ENCODE measurements at places on chromosomes 4 and X.

DNA sequence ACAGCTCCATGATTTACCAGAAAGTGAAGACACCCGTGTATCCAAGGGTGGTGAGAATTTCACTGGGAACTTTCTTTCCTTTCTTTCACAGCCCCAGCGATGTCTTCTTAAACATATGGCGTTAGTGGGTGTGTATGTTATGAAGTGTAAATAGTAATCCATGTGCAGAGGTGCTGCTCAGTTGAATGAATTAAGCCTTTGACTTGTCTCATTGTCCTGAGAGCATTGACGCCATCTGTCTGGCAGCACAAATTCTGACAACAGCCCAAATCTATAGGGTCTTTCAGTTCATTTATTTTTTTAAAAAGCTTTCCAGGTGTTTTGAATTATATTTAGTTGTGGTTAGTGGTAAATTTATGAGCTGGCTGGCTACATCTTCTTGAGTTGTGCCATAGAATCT lies 69.4 kb downstream of the CLCN5 start:
- peak; percentile 11 for DNase-seq

DNA sequence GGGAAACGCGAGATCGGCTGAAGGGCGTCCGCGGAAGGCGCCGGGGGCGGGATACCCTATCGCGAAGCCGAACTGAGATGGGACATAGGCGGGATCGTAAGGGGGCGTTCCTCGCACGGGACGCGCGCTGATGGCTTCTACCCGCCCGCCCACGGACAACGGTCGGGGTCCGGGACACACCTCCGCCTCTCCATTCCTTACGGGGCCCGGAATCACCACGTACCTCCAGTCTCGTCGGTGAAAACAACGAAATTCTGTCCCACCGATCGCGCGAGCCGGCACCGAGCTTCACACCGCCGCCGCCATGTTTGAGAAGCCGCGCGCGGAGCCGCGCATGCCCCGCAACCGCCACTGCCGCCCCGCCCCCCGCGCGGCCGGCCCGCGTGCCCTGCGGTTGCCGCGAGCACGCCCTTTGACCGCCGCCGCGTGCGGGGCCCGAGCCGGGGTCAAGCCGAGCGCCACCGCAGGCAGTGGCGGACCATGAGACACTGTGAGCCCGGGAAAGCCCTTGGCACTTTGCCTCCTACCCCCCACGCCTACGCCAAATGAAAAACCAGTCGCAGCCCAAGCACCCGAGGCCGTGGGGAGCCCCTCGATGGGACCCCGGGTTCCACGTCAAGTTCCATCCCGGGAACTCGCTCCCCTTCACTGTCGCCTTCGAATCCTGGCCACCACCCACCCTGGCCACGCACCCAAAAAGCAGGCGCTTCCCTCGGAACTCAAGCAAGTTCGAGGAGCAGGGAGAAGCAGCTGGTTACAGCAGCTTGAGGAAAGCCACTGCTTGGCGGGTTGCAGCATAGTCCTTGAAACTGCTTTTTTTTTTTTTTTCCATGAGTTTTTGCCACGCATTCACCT lies at the start of gene SCML2:
Gene SCML2 (minus strand): TSS at position 320 of the 855 bp plus-strand sequence. CDS start 20,617 bp downstream, outside the sequence.
- peak; percentile 33 for DNase-seq

DNA sequence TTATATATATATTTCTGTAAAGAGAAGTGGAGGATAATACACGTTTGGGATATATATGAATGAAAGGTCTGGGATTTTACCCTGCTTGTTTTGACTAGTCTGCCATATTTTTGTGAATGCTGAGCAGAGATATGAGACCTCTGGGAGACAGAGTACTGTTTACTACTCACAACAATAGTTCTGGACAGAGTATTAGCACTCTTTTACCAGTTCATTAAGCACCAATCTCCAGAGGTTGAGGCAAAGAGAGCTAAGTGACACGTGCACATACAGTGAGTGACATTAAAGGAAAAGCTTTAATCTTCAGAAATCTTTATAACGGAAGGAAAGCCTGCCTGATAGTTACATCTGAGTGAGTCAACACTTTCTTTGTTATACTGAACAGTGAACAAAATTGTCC lies 1452.7 kb upstream of the TENM3 start:
- no peak for DNase-seq

DNA sequence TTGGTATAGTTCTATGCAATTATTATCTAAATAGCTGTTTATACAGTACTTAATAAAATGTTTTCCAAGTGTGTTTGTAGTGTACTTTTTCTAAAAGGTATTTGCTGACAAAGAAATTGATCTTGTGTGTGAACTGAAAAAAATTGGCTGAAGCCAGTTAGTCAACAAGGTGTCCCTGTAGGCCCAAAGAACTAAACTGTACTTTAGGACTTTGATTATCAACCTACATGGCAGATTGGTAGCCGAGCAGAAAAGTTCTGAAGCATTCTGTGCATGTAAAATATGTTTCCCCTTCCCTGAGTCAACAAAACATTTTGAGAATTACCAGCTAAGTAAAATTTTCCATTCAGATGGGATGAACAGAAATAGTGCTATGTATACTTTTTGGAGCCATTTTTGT lies 21.0 kb downstream of the ADH5 start:
- no peak for DNase-seq

- DNase-seq: peak; percentile 32
Measured at GRCh38 chr4:109985993-109986974, 73.6 kb downstream of the EGF start.

DNA sequence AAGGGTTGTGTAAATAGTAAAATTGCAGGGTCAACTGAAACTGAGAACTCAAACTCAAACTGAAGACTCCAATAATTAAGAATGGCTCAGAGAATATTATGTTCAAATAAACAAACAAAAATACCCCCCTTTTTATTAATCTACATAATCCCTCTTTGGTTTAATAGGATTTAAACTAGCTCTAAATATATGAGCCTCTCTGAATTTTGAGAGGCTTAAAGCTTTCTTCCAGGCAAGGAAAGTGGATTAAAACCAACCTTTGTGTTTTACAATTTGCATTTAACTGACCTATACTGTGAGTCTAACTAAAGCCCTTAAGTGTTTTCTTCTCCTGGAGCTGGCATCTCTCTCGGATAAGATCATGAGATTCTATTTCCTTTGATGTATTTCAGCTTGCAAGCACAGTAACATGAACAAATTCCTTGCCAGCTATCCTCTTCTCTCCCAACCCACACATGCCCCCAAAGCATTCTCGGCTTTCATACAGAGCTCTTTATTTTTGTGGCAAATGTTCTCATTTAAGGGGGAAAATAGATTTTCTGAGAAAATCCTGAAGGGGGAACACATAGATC lies 1310.8 kb upstream of the AGA start:
- DNase-seq: no peak

DNA sequence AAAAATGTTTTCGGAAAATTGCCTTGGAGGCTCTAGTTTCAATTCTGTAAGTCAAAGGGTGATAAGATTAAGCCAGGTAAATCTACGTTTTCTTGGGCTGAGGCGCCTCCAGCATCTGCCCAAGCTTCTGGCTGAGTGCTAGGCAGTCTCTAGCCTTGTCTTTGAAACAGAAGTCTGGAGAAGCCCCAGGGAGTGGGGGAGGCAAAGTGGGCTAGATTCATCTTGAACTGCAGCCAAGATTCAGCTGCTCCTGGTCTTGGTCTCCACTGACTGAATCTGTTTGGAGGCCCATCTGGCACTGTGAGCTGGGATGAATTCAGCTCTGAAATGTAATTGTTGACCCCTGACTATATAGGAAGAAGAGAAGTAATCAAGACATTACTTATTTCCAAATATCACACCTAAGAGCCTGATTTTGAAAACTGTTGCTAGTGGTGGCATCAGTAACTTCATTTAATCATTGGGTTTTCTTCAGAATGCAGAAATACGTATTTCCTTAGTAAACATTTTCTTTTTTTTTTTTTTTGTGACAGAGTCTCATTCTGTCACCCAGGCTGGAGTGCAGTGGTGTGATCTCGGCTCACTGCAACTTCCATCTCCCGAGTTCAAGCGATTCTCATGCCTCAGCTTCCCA lies 187.3 kb upstream of the LEF1 start:
- peak; percentile 15 for DNase-seq

GRCh38 chr4:118327554-118328241 lies 25.1 kb downstream of the PRSS12 start:
- DNase-seq: peak; percentile 91

DNA sequence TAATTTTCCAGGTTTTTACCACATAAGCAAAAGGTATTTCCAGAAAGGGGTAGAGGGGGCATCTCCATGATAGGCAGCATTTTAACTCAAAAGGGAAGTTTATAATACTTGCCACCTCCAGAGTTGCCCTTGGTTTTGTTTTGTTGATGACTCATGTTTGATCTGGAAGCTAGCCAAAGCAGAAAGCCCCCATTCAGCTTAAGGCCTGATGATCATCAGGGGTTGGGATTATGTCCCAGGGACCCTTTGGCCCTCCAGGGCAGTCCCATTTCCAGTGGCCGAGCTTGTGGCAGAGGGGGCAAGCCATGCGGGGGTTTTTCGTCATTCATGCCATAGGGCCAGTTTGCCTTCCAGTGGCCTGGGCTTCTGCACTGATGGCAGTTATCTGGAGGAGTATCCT lies 143.0 kb upstream of the PLAC1 start:
- no peak for DNase-seq

GRCh38 chrX:113950081-113950678 lies 633.7 kb upstream of the HTR2C start:
- DNase-seq: no peak

DNA sequence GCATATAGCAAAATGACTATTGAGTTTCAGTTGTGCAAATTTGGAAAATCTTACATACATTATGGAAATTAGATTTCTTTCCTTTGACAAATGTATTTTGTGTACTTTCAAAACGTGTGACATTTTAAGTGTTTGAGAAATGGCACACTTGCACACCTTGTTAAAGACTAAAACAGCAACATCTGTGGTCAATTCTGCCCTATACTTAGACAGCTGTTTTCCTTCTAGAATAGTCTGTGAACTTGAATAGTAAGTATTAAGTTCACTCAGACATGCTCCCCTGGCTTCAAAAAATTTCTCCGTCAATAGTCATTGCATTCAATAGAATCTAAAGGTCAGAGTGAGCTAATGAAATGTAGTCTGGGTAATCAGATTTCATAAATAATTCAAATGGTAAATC lies 21.7 kb upstream of the TBC1D9 start:
- DNase-seq: no peak

DNA sequence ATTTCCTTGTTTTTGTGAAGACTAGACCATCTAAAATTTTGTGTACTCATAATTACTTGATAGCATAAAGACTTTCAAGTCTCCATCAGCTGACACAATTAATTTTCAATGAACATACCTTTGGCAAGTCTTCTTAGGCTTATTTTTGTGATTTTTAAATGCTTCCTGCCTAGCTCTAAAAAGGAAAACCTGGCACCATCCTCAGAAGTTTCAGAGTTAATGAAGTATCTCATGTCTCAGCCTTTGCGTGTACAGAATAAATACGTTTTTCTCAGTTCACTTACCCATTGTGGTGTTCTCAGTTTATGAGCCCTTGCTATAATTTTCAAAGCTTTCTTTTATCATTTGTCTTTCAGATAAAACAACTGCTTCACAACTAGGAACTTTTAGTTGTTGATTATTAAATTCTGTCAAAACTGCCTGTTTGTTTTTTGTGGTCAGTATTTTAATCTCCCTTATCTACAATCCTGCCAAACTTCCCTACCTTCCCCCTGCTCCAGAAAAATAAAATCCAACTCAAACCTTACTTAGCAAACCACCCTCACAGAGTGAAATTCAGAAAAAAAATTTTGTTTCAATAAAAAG lies 21.6 kb downstream of the ADD1 start:
- no peak for DNase-seq

GRCh38 chrX:66110112-66110511 lies 53.9 kb upstream of the HEPH start:
- peak; percentile 4 for DNase-seq

DNA sequence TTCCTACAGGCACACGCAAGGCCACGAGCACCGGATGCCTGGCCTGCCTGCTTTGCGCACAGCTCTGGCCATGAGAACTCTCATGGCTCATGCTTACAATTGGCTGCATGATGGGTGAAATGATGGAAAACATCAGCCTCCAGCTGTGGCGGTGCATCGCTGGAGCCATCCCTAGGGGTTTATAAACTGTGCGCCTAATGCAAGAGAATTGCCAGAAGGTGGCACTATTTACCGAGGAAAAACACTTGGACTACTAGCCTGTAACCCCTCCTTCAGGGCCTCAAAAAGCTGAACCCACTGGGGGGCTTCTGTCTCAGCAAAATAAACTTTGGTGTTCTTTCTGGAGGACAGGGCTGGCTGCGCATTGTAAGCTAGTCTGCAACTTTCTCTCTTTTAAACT lies 51.9 kb downstream of the PHKA2 start:
- peak; percentile 6 for DNase-seq

DNA sequence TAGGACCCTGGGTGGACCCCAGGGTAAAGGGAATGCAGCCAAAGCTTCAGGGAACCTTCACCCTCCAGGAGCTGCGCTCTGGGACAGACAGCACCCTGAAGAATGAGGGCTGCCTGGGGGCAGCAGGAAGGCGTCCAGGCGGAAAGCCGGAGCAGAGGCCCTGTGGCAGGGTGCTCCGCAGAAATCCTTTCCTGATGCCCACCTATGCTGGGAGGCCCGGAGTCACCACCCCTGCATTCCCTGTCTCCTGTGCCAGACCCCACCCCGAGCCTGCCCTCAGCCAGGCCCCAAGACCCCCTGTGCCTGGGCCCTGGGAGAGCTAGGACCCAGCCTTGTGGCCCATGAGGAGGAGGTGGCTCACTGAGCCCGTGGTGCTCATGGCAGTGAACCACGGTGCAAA lies 1.3 kb upstream of the DGKQ start:
- no peak for DNase-seq

GRCh38 chr4:20506827-20507226 lies 193.4 kb upstream of the PACRGL start:
- DNase-seq: peak; percentile 78

DNA sequence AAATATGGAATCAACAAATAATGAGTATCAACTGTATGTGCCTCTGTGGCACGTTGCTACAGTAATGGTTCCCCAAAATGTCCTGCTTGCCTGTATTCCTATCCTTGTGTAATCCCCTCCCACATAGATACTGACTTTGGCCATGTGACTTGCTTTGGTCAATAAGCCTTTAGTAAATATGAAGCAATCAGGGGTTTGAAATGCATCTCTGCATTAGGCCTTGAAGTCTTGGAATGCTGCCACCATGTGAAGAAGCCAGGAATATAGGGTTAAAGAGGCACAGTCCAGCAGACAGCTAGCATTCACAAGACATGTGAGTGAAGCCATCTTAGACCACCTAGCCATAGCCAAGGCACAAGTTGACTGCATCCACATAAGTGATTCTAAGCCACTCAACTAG lies 190.9 kb downstream of the GABRB1 start:
- DNase-seq: peak; percentile 26
